ENCODE measurements at places on chromosomes 4 and X.

DNA sequence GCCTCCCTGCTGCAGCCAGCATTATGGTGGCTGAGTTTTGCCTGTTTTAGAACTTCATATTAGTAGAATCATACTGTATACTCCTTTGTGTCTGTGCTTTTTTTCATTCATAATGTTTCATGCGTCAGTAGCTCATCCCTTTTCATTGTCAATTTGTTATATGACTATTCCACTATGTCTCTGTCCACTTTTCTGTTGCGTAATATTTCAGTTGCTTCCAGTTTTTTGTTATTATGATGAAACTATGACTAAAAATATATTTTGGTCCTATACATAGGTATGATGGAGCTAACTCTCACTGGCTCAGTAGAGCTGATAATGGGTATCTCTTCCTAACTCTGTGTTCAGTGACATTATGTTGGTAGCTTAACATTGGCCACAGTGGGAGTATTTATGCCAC is 48.3 kb downstream of the DMP1 start:
- no peak for DNase-seq

GRCh38 chr4:66647476-66647875 is 897.8 kb downstream of the CENPC start:
- DNase-seq = no peak

DNA sequence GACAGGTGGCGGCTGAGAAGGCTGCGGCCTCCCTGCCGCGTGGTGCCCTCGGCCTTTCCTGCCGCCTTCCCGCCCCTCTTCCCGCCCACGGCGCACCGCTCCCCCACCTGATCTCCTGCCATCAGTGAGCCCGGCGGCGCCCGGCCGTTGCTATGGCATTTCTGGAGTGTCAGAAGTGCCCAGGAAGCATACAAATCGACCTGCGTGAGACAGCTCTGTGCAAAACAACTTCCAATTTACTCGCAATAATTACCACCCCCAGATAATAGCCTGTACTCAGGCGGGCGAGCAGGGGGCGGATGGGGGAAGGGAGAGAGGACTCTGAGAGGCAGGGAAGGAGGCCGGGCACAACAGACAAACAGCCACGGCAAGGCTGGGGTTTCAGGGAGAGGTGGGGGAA is 16.6 kb upstream of the ERCC6L start:
- DNase-seq = no peak

DNA sequence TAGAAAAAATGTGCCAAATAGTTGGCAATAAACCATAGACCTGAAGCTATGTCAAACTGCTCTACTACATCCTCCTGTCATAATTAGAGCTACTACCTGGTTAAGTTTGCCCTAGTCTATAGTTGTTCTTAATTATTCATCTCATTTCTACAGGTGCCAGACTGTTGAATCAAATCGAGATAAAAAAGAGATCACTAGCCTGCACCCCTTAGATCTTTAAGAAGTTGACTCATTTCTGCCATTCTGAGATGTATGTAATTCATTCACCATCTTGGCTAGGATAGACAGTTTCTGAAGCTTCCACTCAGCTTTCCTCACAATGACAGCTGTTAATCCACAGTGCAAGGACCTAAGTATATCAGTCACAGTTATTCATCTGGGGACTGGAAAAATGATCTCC is 452.1 kb upstream of the BOD1L1 start:
- DNase-seq = no peak

DNA sequence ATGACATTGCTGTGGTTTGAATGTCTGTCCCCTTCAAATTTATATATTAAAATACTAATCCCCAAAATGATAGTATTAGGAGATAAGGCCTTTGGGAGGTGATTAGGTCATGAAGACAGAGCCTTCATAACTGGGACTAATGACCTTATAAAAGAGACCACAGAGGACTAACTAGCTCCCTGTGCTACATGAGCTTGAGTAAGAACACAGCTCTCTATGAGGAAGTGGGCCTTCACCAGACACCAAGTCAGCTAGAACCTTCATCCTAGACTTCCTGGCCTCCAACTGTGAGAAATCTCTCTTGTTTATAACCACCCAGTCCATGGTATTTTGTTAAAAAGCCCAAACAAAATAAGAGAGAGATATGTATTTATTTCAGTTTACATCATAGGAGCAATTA is 242.2 kb upstream of the CTSO start:
- no peak for DNase-seq

DNA sequence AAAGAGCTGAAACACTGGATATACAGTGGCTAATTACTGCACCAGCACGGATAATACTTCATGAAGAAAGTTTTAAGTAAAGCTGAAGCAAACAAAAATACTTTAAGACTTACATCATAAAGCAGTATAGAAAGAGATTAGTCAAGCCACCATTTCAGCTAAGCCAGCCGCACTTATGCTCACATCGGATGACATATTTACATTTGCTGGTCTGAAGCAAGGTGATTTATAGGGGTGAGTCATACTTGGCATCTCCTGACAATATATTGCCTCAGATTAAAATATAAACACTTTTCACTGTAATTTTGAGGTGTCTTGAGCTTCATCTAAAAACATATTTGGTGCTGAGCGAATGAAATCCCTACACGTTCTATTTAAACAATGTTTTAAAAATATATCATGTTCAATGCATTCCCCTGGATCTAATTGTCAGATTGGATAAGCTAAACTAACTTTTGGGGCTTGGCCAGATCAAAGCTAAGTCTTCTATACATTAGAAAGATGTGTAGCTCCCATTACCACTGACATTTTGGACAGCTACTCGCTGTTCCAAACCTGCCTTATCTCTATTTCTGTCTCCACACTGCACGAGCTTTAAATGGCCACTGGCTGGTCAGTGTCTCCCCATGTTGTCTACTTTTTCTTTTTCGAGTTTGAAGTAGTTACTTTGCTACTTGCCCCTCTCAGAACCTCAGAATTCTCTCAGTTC is 103.2 kb downstream of the VCX2 start:
- no peak for DNase-seq
